Transverse colon (tissue), 4 donors: ENCODE measurements at places on chromosomes 2 and 18.

- DNase-seq, result no peak
These were observed 140.3 kb downstream of the NRP2 start for GRCh38 chr2:205822579-205822978.

DNA sequence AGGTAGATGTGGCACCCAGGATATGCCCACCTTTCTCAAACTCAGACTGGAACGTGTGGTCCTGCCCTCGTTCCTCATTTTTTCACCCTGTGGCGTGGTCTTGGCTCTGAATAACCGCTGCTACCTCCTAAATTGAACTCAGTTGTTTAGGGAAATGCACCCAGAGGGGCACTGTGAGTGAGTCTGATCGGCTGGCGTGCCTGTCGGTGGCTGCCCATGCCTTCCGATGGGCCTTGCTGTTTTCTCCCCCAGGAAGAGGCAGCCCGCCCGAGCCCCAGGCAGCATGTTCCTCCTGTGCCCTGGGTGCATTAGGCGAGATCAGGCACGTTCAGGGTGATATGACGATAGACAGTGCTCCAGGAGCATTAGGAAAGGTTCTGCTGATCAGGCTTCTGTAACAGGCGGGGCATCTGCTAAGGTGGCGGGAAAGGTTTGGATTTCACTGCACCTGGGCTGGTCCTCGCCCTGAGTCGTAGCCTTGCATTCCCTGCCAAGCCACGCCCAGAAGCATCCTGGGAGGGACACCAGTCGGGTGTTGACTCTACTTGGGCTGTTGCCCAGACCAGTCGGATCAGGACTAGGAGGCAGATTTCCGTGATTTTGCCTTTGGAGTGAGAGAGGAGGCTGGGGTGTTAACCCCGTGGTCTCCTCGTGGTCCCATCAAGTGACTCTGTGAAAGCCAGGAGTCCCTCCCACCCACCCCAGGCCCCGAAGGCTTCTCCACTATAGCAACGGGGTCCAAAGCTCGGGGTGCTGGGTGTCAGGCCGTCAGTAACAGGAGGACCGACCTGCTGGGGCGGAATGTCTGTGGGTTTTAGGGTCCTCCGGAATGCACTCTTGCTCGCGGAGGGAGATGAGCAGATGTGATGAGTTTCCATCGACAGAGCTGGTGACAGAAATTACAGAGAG, 75.1 kb downstream of the SH3BP4 start:
- DNase-seq, result peak; percentile 90

DNA sequence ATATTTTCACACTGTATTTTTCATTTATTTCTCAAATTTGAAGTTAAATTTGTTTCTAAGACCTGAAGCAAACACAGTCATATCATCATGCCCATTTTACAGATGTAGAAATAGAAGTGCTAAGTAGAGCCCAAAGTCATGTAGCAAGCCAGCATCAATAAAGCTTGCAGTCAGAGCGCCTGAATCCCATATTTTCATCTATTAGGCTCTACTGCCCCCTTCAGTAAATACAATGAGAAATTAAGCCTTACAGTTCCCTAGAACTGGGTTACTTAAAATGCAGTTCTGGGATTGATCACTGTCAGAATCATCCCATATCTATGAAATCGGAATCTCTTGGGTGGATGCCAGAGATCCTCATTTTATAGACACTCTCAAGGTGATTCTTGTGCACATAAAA, 419.9 kb downstream of the TGIF1 start:
- no peak for DNase-seq

GRCh38 chr2:26409785-26410184, 8.1 kb downstream of the DRC1 start:
- no peak for DNase-seq

DNA sequence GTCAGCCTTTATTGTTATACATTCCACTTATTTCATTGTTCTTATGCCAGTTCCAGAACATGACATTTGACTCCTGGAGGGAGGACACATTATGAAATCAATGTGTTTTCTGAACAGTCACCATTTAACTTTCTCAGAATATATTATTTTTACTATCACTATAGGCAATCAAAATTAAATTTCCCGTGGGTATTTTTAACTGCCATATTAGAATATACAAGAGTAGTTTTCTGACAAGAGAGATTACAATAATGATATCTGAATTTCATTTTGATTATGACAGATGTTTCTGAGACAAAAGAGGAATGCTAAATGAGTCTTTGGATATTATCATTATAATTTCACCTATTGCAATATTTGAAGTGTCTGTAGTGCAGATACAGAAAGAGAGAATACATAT, 64.4 kb upstream of the FSIP2 start:
- DNase-seq, result no peak

GRCh38 chr2:238988105-238988504, 140.2 kb downstream of the TWIST2 start:
- DNase-seq, result no peak

GRCh38 chr2:230723363-230723762, 10.7 kb downstream of the CAB39 start:
- no peak for DNase-seq

DNA sequence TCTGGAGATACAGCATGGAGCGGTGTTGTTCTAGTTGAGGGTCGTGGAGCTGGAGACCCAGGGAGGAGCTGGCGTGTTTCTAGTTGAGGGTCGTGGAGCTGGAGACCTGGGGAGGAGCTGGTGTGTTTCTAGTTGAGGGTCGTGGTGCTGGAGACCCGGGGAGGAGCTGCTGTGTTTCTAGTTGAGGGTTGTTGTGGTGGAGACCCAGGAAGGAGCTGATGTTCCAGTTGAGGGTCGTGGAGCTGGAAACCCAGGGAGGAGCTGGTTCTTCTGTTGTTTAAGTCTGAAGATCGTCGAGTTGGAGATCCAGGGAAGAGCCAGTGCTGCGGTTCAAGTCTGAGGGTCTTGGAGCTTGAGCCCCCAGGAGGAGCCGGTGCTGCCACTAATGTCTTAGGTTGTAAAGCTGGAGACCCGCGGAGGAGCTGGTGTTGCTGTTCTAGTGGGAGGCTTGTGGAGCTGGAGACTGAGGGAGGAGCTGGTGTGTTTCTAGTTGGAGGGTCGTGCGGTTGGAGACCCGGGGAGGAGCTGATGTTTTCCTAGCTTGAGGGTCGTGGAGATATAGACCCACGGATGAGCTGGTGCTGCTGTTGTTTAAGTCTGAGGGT, 155.3 kb downstream of the RTP5 start:
- DNase-seq, result no peak

DNA sequence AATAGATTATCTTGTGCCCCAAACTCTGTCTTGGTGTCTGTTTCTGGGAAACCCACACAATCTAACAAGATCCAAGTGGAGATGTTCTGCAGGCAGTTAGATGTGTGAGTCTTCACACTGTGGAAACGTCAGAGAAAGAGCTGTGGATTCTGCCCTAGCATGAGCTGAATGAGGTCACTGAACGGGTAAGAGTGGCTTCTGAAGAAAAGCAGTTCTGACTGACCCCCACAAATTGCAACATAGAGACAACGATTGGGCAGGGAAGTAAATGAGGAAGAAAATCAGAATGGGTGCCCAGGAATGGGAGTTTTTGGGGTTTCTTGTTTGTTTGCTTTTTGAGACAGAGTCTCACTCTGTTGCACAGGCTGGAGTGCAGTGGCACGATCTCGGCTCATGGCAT, 12.9 kb upstream of the RPL37A start:
- no peak for DNase-seq

DNA sequence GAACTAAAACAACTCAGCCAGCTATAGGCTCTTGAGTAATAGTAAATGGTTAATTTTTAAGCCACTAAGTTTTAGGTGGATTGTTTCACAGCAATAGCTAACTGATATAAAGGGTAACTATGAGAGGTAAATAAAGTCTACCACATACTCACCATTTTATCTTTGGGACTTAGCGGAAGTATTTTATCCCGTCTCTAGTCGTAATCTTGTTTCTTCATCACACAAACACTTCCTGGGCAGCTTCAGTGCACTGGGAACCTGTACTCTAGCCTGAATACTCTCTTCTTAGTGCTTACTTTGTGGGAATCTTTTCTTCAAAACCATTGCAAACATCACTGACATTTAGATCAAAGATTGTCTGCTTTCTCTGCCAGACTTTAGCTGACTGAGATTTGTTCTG, 360.5 kb downstream of the EPHA4 start:
- no peak for DNase-seq

DNA sequence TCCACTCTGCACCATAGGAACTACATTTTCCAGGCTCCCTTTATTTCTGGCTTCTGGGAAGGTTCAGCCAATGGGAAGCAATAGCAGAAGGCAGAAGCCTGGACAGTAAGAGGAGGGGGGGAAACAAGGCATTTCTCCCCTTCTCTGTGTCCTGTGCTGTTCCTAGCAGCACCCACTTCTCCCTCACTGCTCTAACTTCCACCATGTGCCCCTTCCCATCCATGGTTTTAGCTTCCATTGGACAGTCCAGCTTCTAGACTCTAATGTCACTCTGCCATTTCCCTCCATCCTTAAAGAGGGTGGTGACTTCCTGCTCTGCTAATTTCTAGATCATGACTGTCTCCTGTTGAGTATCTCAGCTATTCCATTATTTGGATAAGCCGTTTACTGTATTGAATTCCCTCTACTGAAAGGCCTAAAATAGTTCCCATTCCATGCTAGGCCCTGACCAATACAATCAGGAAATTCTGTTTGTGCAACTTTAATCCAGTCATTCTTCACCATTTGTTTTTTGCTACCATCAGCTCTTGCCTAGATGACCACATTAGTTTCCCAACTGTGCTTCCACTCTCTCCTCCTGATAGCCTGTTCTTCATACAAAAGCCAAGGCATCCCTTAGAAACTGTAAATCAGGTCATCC, 20.8 kb upstream of the LYPD1 start:
- no peak for DNase-seq

DNA sequence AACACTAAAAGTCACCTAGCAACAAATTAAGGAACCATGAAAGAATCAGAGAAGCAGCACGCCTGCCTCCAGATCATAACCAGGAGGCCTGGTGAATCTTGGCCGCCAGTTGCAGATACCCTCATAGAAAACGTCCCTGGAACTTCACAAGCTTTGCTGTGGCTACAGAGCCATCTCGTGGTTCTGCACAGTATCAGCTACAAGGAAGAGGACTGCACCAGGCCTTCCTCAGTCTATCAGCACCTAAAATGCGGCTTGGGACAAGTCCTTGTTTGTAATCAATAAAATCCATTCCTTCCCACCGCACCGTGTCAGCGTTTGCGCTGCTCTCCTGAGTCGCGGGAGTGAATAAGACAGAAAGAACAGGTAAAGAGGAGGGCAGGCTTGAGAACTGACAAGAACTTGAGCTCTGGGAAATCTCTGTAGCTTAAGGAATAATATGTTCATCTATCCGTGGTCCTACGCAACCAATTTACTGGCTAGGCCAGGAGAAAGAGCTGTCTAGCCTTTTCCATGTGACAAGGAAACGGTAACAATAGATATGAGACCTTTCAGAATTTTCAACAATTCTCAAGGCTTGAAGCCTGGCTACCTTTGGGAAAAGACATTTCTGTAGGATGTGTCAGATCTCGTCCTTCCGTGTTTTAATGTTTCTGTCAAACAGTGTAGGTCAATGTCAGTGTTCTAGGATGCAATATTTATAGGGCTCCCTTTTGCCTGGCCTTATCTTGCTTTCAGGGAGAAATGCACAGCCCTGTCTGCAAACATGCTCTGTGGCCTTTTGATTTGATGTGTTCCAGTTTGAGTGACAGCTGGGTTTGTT, 128.5 kb upstream of the RAB12 start:
- DNase-seq, result no peak

- peak; percentile 31 for DNase-seq
These were observed 812 bp downstream of the SOWAHC start for GRCh38 chr2:109614715-109615636.

DNA sequence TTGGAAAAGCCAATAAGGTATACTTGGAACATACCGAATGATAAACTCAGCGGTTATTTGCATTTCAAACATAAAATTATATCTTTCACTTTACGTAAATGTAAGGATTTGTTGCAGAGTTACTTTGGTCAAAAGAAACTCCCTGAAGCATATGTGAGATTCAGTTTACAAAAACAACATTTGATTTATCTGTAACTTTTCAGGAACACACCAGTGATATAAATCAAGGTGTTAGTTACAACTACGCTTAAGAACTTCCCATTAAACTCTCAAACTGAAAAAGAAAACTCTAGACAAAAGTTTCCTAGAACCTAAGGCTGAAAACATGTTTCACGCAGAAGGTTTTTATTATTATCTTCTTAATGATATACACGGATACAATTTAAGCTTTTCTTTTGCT, 110.6 kb upstream of the MEIS1 start:
- DNase-seq, result no peak

- DNase-seq, result no peak
These were observed 36.7 kb upstream of the SPAG16 start for GRCh38 chr2:213247566-213247965.

DNA sequence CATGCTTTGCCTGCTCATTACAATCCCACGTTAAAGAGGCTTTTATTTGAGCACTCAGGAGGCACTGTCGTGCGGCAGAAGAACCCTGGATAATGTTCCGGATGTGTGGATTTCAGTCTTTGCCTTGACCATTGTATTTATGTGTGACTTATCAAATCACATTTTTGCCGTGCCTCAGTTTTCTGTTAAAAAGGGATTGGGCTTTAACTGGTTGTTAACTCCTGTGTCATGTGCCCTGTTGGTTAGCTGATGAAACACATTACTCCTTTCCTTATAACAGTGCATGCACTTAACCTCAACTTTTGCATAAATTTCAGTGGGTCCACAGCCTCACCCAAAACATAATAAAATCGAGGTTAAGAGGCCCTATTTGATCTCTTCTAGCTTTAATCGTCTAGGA, 52.7 kb downstream of the NAB1 start:
- DNase-seq, result no peak
